Retina (tissue), 1 donor: ENCODE measurements at places on chromosomes 16 and 17.

DNA sequence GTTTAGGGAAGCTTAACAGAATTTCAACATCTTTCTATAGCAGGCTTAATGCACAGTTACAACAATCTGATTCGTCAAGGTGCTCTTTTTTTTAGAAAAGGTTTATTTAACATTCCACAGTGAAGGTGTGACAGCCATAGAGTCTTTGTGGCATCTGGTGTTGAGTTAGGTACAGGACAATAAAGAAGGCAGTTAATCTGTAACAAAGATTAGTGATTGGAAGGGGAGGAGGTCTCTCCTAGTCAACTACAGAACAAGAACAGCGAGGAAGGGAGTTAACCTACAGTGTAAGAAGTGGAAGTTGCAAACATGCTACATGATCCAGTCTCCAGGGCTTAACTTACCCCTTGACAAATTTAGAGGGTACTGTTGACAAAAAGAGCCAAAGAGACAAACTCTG is 3.0 kb upstream of the ZDHHC7 start:
- no peak for DNase-seq

GRCh38 chr17:38753071-38753506 is 548 bp downstream of the PSMB3 start:
- DNase-seq, result no peak

DNA sequence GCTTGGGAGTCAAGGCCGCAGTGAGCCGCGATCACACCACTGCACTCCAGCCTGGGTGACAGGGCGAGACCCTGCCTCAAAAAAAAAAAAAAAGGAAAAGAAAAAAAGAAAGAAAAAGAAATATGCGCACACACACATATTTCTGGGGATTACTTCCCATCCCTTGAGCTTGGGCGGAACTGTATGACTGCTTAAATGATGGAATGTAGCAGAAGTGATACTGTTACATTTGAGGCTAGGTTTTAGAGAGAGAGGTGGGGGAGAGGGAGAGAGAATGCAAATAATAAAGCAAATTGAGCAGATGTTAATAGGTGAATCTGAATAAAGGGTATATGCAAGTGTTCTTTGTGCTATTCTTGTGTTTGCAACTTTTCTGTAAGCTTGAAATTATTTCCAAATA is 12.0 kb upstream of the USP32 start:
- no peak for DNase-seq

- DNase-seq, result no peak
Observed at GRCh38 chr16:75506574-75506973, 11.3 kb upstream of the CHST6 start.
